Esophagus squamous epithelium (tissue), 5 donors: ENCODE measurements at places on chromosomes 2 and 18.

GRCh38 chr2:217797661-217798069 lies 205.1 kb downstream of the TNS1 start:
- no peak for DNase-seq

- no peak for DNase-seq
These were observed 144.5 kb downstream of the HDAC4 start for GRCh38 chr2:239256350-239256743.

GRCh38 chr2:241774419-241775222 lies 2.0 kb upstream of the GAL3ST2 start:
- no peak for DNase-seq

DNA sequence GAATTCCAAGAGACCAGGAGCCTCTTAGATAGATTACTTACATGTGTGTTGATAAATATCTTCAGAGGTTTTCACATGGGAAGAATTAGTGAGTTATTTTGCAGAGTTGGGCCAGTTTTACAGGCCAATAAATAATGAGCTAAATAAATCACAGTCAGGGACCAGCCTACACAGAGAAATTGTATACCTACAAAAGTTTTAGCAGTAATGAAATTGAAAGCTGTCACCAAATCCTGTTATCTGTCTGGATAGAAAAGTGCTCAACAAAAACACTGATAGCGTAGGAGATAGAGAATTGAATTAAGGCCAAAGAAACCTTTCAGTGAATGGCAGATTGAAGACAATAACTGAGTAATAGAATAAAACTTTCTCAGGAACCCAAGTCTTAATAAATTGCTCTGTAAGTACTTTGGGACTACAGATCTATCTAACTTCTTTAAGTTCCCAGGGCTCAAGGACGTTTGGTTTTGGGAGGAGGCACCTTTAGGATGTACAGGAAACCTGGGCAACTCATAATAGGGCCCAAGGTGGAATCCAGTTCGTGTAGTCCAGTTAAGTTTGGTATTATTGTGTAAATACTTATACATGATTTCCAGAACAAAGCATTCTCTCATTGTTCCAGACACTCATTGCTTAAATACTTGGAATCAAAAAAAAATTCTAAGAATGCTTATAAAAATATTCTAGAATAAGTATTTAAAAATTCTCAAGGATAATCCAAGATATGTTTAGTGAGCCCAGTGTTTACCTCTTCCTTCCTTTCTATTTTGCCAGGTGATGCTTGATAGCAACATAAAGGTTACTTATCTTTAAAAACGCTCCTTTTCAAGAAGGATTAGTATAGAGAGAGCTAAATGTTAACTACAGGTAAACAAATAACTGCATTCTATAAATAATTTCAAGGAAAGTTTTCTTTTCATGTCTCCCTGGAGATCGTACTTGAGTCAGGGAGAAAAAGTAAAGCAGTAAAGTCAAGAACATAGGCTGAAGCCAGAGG lies 134.5 kb downstream of the NCKAP5 start:
- no peak for DNase-seq

DNA sequence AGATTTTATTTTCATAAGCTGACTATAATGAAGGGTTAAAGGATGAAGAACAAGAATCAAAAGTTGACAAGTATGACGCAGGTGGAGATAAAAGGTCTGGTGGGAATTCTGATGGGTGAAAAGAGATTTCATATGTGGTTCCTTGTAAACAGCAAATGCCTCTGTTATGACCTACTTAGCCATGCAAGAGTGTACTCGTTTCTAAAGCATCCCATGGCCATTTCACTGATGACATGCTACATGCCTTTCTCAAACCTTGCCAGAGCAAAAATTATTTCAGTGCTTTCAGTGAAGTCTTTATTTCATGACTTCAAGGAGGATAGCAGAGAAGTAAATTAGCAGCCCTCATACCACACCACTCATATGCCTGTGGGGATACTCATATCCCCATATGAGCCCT lies 71.7 kb downstream of the FEZ2 start:
- DNase-seq: no peak

- no peak for DNase-seq
These were observed 993.6 kb downstream of the LRP1B start for GRCh38 chr2:141137122-141137693.

GRCh38 chr2:236507393-236508085 lies 62.1 kb upstream of the ACKR3 start:
- DNase-seq: no peak

GRCh38 chr18:22355598-22355997 lies 62.1 kb downstream of the CTAGE1 start:
- no peak for DNase-seq

DNA sequence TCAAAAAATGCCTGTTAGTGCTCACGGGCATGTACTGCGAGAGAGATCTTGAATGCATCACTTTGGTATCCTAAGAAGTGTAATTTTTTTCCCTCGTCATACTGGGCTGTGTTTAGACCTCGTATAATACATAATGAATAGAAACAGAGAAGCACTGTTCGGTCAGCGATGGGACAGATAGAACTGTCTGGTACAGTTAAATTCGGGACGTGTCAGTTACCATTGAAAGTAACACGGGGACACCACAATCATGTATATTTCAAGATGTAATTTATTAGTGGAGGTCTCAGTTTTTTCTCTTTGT lies 1.8 kb downstream of the PKP4 start:
- DNase-seq: no peak
